ENCODE measurements at places on chromosomes 3 and 15.

DNA sequence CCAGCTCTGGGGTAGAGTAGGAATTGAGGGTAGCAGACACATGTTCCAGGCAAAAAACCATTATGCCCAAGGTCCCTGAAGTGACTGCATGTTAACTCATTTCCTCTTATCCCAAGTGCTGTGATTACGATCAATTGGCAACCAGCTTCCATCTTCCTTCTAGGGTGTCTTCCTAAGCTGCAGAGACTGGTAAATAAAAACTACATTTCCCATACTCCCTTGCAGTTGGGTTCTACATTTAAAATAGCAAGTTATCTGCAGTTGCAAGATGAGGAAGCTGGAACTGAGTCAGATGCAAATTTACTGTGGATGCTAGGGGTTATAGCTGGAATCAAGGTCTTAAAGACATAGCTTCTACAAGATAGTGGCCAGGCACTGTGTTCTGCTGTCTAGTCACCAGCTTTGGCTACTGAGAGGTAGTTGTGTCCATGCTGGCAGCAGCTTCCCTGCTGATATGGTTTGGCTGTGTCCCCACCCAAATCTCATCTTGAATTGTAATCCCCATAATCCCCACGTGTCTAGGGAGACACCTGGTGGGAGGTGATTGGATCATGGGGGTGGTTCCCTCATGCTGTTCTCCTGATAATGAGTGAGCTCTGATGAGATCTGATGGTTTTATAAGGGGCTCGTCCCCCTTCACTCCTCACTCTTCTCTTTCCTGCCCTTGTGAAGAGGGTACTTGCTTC, 51.3 kb upstream of the FBN1 start:
- no peak for DNase-seq

GRCh38 chr15:62209322-62209721, 44.2 kb upstream of the C2CD4B start:
- DNase-seq: no peak

GRCh38 chr15:62961134-62961533, 81.4 kb upstream of the TPM1 start:
- DNase-seq: no peak

DNA sequence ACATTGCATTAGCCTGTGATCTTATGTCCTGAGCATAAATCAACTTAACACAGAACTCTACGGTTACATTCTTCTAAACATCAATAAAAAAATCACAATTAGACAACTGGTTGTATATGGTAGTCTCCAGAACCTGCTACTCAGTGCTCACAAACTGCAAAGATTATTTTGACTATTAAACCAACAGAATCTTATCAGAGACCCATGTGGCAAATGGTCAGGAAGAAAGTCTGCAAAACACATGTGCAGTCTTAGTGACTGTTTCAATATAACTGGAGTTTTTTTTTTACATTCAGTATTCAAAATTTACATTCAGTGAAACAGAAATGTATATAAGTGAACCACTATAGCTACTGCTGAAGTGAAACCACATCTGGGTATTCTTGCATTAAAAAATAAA, 27.3 kb upstream of the PYGO1 start:
- DNase-seq: no peak
